ENCODE measurements at places on chromosomes 6 and 20. TPM values are rescaled to one million over a fixed set of nuclear protein-coding genes. Genes with fewer than 3 reads are reported as not detected.

OOEP gene
- not detected for total RNA-seq

DNA sequence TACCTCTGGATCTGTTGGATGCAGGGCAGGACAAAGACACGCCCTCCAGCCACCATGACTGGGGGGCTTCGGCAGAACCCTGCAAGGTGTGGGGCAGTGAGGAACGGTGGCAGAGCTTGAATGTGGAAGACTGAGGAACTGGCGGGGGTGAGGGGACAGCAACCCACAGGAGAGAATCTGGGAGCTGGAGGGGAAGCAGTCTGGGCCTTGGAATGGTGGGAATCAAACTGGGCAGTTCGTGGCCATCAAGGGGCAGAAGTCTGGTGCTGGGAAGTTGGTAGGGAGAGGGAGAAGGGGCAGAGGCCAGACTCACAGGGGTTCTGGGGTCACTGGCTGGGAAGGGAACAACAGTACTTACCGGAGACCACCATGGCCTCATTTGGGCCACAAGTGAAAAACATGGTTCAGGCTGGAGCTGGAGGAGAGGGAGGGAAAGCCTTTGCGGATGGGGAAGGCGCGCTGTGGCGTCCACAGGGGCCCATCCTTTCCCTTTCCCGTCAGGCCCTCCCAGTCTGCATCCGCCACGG lies 635 bp downstream of the FLOT1 start:
- DNase-seq, result no peak

SLC26A8 gene
- total RNA-seq, result not detected

DNA sequence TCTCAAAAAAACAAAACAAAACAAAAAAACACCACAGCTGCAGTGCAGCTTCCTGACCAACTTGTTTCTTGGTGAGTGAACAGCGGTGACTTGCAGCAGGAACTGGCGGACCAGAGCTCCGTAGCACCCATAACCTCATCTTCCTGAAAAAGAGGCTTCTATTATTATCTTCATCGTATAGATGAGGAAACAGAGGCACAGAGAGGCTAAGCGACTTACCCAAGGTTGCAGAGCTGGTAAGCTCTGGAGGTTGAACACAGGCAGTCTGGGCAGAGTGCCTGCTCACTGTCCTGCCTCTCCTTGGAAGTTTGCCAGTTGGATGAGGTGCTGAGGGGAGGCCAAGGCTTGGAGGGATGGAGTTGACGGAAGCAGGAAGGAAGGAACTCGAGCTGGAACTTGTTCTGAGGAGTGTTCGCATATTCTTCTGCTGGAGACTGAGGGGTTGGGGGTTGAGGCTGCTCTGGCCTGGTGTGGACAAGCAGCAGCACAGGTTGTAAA lies 47.9 kb upstream of the CCDC167 start:
- DNase-seq, result no peak

PAK5 gene
- total RNA-seq, result not detected

SEL1L2 gene
- total RNA-seq, result not detected

GRCh38 chr6:120077489-120077888 lies 727.9 kb upstream of the MAN1A1 start:
- no peak for DNase-seq

TXLNB gene
- total RNA-seq, result 0.05 TPM

- no peak for DNase-seq
These were observed 13.3 kb downstream of the RALGAPA2 start for GRCh38 chr20:20699144-20699543.

GRCh38 chr6:79446006-79446405 lies 91.2 kb downstream of the LCA5 start:
- DNase-seq, result no peak

GRCh38 chr6:8574749-8575468 lies 139.6 kb upstream of the SLC35B3 start:
- no peak for DNase-seq

DNA sequence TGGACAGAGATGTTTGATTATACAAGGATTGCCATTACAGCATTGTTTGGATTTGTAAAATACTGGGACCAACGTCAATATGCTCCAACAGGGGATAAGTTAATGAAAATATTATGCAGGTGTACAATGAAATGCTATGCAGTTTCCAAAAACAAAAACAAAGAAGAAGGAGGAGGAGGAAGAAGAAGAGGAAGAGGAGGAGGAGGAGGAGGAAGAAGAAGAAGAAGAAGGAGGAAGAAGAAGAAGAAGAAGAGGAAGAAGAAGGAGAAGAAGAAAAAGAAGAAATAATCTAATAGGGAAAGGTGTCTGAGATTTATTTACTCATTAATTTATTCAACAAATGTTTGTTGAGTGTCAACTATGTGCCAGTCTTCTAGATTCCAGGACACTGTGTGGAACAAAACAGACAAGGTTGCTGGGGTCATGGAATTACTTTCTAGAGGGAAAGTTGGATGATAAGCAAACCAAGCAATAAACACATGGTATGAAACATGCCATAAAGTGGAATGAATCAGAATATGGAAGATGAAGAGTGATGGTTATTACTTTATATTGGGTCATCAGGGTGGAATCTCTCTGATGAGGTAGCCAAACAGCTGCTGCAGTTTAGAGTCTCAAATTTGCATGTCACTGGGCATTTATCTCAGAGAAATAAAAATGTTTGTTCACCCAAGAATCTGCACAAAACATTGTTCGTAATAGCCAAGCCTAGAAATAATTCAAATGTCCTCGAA lies 6.3 kb upstream of the TRIM27 start:
- DNase-seq, result no peak

DNA sequence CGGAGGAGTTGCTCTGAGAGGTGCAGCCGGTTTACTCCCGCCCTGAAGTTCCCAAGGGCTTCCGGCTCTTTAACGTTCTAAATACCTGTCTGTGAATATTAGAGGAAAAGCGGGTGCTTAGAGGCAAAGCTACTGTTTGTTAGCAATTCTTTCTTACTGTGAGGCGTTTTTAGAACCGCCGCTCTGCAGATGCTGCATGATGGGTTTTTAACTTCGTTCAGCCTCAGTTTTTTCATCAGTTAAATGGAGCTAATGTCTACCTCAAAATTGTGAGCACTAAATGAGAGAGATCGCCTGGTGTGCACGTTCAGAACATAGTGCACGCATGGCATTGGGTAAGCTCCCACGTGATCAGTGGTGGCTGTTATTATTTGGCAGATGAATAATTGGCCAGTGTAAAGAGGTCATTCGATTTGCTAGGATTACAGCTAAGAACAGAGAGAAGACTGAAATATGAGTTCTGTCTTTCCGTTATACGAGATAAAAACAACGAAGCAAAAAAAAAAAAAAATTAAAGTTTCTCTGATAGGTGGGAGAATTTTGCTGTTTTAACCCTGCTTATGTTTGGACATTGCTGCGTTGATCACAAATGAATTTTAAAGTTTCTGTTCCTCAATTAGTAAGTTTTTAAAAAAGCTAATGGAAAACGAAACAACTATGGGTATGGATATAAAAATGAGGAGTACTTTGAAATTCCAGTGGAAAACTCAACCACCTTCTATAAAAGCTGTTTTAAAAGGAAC lies 660 bp upstream of the TFB1M start:
- DNase-seq, result no peak

DNA sequence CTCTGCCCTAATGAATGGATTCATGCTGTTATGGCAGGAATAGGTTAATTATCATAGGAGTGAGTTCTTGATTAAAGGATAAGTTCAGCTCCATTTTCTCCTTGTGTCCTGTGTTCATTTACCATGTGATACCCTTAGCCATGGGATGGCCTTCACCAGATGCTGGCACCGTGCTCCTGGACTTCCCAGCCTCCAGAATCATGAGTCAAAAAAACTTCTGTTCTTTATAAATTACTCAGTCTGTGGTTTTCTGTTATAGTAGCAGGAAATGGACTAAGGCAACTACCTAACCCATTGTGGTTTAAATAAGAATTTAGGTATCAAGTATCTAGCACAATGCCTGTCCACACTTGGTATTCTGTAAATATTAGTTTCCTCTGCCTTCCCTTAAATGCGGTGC lies 223.5 kb downstream of the MEI4 start:
- DNase-seq, result no peak

CTAGE9 gene
- total RNA-seq, result not detected

BTN1A1 gene
- total RNA-seq, result not detected

INSM1 gene
- 31.5 TPM for total RNA-seq

GRCh38 chr20:63752411-63753101 lies 13.0 kb downstream of the SLC2A4RG start:
- no peak for DNase-seq

DNA sequence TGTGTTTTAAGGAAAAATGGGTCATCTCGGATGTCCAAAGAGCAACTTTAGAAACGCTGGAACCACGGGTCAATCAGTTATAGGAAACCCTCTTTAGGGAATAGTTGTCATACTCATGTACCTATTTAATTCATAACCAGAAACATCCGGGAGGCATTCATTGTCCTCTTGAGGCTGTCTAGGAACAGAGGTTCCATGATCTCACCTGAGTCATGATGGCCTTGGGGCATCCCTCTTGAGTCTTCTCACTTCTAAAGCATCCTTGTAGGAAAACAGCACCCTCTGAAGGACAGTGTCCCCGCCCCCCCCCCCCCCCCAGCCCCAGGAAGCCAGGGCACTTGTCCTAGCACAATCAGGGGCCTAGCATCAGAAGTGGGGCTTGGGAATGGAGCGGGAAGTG lies 46.3 kb upstream of the CDH4 start:
- no peak for DNase-seq

HELZ2 gene
- total RNA-seq, result 10.3 TPM

- no peak for DNase-seq
These were observed 264.3 kb upstream of the RIMS1 start for GRCh38 chr6:71621918-71622519.

GRCh38 chr6:165621940-165622339 lies 41.1 kb downstream of the PDE10A start:
- DNase-seq, result no peak

GRCh38 chr6:484746-485145 lies 93.2 kb downstream of the IRF4 start:
- DNase-seq, result no peak

PRICKLE4 gene
- not detected for total RNA-seq
